Activated CD4-positive, alpha-beta T cell treated with anti-CD3 and anti-CD28 coated beads, Interleukin-2, amount 50 U/mL, for 24 hours (primary cell): ENCODE measurements at places on chromosomes 2 and 18.

DNA sequence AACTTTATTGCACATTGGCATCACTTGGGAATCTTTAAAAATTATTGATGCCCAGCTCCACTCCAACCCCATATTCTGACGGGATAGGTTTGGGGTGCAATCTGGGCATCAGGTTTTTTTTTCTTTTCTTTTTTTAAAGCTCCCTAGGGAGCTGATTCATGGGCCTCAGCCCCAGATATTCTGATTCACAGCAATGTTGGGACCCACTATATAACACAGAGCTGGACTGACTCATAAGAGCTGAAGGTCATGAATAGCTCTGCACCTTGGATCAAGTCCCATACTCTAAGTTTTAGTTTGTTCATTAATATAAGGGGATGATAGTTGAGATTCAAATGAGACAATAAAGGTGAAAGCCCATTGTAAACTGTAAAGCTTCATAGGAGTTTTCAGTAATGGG lies 191.1 kb upstream of the REV1 start:
- no peak for DNase-seq

- no peak for DNase-seq
These were observed 73.3 kb upstream of the KLF7 start for GRCh38 chr2:207238831-207239701.

GRCh38 chr18:62236252-62236651 lies 49.2 kb downstream of the RELCH start:
- no peak for DNase-seq

DNA sequence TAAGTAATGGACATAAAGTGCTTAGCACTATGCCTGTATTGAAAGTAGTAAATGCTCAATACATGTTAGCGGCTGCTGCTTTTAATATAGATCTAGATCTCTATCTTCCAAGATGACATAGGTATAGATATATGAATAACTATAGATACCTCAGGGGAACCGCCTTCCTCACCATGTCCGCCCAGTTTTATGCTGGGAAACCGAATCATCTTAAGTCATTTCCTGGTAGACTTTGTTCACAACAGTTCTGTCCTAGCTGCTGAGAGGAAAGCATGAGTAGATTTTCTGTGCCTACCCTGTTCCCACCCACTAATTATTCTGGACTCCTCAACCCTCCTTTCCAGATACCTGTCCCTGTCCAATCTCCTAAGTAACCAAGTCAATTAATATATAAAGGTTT lies 21.6 kb upstream of the ITM2C start:
- DNase-seq = no peak

DNA sequence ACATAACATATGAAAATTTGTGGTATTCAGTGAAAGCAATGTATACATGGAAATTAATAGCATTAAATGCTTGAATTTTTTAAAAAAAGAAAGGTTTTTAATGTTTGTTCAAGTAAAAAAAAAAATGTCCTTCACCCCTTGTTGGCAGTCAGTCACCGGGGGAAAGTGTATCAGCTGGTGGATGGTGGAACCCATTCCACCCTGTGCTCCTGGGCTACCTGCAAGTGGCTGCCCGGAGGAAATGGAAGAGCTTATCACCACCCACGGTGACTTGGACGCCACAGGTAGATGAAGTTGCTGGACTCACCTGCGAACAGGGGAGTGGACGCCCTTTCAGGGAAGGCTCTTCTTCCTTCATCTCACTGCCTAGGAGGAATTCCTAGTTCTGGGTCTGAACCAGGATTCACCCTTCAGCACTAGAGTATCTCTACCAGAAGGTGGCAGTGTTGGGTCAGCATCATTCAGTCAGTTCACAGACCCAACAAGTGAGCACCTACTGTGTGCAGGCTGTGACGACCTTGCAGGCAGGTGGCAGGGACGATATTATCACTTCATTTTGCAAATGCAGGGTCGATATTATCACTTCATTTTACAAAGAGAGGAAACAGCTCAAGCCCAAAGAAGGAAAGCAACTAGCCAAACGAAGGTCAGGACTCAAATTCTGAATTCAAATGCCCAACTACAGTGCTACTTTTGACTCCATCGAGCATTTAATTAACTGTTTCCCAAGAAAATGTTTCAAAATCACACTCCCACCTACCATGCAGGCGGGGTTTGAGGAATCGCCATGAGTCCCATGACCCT lies 35.8 kb downstream of the CIB4 start:
- no peak for DNase-seq

- DNase-seq = no peak
These were observed 168.6 kb downstream of the SLC8A1 start for GRCh38 chr2:40283111-40283909.

DNA sequence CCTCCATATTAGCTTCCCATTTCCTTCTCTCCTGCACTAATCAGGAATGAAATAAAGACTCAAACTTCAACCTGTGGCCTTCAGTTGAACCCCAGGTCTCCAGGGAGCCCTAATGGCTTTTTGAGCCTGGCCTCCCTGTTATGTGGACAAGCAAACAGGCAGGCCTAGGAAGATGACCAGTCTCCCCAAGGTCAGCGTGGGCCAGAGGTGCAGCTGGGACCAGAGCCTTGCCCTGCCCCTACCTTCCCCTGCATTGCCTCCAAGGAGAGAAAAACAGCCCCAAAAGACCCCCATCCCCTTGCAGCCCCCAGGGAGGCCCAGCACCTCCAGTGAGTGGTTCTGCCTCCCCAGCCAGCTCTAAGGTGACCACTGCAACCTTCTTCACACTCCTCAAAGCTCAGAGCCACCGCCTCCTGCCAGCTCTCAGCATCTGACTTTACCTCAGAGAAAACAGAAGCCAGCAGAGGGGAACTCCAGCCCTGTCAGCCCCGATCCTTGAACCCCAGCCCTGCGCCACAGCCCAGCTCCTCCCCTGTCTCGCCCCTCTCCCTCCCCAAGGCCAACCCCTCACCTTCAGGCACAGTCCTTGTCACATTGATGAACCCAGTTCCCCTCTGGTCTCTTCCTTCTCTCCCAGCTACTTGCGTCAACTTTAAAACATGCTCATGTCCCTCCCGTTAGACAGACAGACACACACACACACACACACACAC lies 59.5 kb upstream of the ID2 start:
- no peak for DNase-seq

DNA sequence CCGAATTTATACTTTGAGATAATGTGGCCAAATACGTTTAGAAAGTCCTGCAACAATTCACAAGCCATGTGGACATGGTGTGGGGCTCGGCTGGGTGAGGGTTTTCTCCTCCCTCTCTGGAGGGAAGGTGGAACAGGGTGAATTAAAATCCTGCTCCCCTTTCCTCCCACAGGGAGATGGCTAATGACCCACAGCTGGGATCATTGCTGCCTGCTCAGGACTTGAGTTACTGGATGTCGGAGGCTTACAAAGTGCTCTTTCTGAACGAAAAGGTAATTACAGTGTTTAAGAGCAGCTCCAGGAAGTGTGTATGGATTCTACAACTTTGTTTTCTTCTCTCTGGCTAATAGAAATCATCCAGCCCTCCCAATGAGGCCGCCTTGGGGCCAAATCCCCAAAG lies 97.9 kb upstream of the ALKAL2 start:
- DNase-seq = no peak

DNA sequence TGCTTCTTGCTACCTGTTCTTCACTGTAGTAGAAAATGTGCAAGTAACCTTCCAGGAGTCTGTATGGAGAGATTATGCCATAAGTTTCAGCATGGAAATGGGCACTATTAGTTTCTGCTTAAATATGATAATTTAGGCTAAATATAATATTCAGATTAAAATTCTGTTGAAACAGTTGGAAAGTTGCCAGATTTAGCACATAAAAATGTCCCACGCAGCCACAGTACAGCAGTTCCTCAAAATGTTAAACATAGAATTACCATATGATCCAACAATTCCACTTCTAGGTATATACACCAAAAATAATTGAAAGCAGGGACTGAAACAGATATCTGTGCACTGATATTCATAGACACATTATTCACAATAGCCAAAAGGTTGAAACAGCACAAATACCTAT lies 121.2 kb downstream of the NRP2 start:
- no peak for DNase-seq

- DNase-seq = no peak
These were observed 409.2 kb upstream of the TCF4 start for GRCh38 chr18:55997151-55997561.

DNA sequence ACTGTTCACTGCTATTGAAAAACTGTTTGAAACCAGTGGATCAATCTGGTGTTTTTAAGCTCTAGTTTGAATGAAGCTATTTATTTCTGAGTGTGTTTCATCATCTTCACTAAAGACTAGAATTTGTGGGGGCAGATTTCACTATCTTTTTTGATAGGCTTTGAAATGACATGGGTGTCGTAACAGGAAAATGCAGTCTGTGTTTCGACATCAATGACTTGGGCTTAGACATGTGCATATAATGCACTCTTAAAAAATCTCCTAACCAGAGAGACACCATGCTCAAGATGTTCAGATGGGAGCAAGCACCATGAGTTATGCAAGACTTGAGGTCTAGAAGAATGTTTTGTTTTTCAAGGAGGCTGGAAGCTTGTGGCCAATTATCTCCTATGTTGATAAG lies 221.6 kb downstream of the GPD2 start:
- no peak for DNase-seq

- no peak for DNase-seq
These were observed 115.4 kb upstream of the CCDC195 start for GRCh38 chr2:224831530-224831929.

GRCh38 chr2:126839796-126840195 lies 58.9 kb upstream of the TEX51 start:
- no peak for DNase-seq

DNA sequence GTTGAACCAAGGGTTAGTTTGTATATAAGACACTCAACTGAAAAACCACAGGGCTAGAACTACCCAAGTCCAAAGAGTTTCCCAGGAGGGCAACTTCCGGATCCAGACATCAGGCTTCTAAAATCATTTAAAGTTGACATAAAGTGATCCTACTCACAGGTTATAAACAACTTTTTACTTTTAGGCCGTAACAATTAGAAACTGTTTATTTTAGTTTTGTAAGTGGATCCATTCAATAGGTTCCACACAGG lies 454.6 kb downstream of the MEIS1 start:
- no peak for DNase-seq
